Smooth muscle cell of bladder (primary cell): ENCODE measurements at places on chromosomes 7 and 10. TPM values are rescaled to one million over a fixed set of nuclear protein-coding genes. Genes with fewer than 3 reads are reported as not detected.

KLHDC10 gene
- total RNA-seq = 27.7 and 29.9 TPM in 2 replicates

PRLHR gene
- total RNA-seq = not detected in 2 replicates

PIK3AP1 gene
- total RNA-seq = 0.14 and 0.74 TPM in 2 replicates

FBXL13 gene
- 2.3 and 3.1 TPM in 2 replicates for total RNA-seq
